ENCODE measurements at places on chromosomes 4 and X. TPM values are rescaled to one million over a fixed set of nuclear protein-coding genes. Genes with fewer than 3 reads are reported as not detected.

DNA sequence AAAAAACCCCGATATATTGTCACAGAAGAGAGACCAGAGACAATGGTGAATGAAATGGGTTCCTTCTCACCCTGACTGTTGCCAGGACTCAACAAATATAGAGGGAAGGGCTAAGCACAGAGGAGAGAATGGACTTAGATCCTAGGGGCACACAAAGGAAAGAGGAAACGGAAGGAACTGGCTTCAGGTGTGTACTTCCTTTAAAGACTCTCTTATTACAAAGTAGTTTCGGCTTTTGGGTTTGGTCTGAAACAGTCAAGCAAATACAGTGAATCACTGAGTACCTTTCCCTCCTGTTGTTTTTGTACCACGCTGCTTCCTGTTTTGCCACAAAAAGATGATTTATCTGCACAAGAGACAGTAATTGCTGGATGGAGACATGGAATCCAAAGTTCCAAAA is 46.1 kb upstream of the S100G start:
- DNase-seq = peak; percentile 57

- DNase-seq = peak; percentile 9
These were observed 33.8 kb downstream of the OTUD6A start for GRCh38 chrX:70096052-70096451.

The NOA1 gene
- 12.0 TPM for total RNA-seq

- DNase-seq = no peak
These were observed at the start of gene ARHGEF9 for GRCh38 chrX:63784902-63785707. TSS of gene ARHGEF9 (minus strand) at chrX:63785214. CDS start at chrX:63785145, 69 bp downstream.

DNA sequence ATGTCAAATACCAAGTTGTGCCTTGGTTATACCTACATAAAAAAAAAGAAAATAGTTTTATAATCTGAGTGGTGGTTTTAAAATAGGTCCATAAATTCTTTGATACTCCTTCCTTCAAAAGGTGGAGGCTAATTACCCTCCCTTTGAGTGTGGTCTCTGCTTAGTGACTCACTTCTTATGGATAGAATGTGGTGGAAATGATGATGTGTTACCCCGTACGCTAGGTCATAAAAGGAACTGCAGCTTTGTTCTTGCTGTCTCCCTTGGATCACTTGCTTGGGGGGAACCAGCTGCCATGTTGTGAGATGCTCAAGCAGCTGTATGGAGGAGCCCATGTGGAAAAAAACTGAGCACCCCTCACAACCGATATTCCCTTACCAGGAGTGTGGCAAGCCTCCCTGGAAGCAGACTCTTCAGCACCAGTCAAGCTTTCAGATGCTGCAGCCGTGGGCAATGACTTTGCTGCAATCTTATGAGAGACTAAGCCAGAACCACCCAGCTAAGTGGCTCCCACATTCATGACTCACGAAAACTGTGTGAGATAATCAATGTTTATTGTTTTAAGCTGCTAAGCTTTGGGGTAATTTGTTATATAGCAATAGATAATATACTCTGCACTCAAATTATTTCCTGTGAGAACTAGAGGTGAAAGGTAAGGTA is 195.0 kb upstream of the GATB start:
- DNase-seq = peak; percentile 45

- no peak for DNase-seq
These were observed 23.2 kb upstream of the SORCS2 start for GRCh38 chr4:7169134-7169533.

The MND1 gene
- 28.9 TPM for total RNA-seq

The MAGEA4 gene
- total RNA-seq = not detected
